ENCODE measurements at places on chromosomes 6 and 20. TPM values are rescaled to one million over a fixed set of nuclear protein-coding genes. Genes with fewer than 3 reads are reported as not detected.

The TFAP2A gene
- 0.78 TPM for total RNA-seq

The CDH22 gene
- total RNA-seq: 2.9 TPM

The UST gene
- total RNA-seq: 16.2 TPM

The ATP9A gene
- 22.1 TPM for total RNA-seq

The PIGU gene
- 27.3 TPM for total RNA-seq

The DPPA5 gene
- not detected for total RNA-seq

The ARHGAP18 gene
- total RNA-seq: 54.4 TPM

The CST4 gene
- not detected for total RNA-seq

The UQCC2 gene
- 70.9 TPM for total RNA-seq

The CLPSL1 gene
- not detected for total RNA-seq

The EYA4 gene
- 0.50 TPM for total RNA-seq

The C6orf132 gene
- total RNA-seq: 1.3 TPM

The RNASET2 gene
- total RNA-seq: 19.4 TPM

The PLAGL1 gene
- 37.6 TPM for total RNA-seq

The SLC22A7 gene
- total RNA-seq: not detected

The STX7 gene
- 45.1 TPM for total RNA-seq

The HLA-DMB gene
- 37.3 TPM for total RNA-seq

The KIAA0408 gene
- 1.9 TPM for total RNA-seq

The SLC24A3 gene
- total RNA-seq: 0.89 TPM

The BNIP5 gene
- not detected for total RNA-seq

The RAMACL gene
- total RNA-seq: 0.27 TPM

The ABHD16B gene
- total RNA-seq: not detected

The SLC16A10 gene
- 15.9 TPM for total RNA-seq

The JPH2 gene
- total RNA-seq: 4.7 TPM

The ACTL10 gene
- 0.38 TPM for total RNA-seq

The NR2E1 gene
- not detected for total RNA-seq
